ENCODE measurements at places on chromosomes 16 and 17. TPM values are rescaled to one million over a fixed set of nuclear protein-coding genes. Genes with fewer than 3 reads are reported as not detected.

The CLEC18B gene
- 1.8 TPM for total RNA-seq

The KRT24 gene
- total RNA-seq, result not detected

The TNFRSF17 gene
- total RNA-seq, result 6.6 TPM

The MYO15B gene
- 372 TPM for total RNA-seq

DNA sequence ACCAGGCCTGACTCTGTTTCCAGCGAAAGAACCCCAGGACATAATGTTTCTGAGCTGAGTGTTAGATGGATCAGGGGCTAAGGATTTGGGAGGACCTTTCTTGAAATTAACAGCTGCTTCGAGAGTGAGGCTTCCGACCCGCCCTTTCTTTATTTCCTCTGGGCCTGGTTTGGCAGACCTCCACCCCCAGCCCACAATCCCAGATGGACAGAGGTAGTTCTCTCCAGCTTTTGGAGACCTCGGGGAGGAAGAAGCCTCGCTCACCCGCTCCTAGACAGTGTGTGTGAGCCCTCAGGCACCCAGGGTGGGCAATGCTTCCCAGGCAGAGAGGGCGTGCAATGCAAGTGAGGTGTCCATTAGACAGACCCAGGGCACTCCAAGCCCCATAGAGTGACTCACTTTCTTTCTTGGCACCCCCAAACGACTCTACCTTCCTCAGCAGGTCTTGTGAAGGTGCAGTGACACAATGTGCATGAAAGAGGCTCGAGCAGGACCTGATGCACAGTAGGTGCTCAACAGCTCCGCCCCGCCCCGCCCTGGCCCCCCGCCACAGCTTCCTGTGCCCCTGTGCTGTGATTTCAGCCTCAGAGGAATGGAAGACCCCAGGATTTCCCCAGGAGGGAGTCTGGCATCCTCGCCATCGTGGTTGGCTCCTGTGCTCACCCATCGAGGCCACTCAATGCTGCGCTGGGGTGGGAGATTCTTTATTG is 50.7 kb upstream of the TOB1 start:
- H3K36me3 ChIP-seq, result no peaks in the 10 kb centered on the region
- H3K4me1 ChIP-seq, result peaks cover 40% of the 10 kb centered on the region
- no peaks in the 10 kb centered on the region for H3K27me3 ChIP-seq
- H3K27ac ChIP-seq, result no peak overlapping the region
- no peak overlapping the region for H3K4me3 ChIP-seq

DNA sequence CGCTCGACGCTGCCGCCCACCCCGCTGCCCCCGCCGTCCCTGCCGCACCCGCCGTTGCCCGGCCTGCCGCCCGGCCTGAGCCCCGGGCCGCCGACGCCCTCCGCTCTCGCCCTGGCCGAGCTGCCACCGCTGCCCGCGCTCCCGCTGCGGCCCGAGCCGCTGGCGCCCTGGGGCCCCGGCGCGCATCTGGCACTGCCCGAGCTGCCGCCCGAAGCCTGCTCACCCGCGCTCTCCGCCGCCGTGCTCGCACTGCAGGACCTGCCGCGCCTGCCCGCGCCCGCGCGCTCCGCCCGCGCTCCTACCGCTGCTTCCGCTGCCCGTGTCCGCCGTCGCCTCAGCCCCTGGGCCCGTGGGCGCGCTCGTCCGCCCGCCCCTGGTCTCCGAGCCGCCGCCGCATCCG is 8.4 kb upstream of the CLDN9 start:
- H3K4me3 ChIP-seq, result no peak overlapping the region
- H3K4me1 ChIP-seq, result peaks cover 34% of the 10 kb centered on the region

DNA sequence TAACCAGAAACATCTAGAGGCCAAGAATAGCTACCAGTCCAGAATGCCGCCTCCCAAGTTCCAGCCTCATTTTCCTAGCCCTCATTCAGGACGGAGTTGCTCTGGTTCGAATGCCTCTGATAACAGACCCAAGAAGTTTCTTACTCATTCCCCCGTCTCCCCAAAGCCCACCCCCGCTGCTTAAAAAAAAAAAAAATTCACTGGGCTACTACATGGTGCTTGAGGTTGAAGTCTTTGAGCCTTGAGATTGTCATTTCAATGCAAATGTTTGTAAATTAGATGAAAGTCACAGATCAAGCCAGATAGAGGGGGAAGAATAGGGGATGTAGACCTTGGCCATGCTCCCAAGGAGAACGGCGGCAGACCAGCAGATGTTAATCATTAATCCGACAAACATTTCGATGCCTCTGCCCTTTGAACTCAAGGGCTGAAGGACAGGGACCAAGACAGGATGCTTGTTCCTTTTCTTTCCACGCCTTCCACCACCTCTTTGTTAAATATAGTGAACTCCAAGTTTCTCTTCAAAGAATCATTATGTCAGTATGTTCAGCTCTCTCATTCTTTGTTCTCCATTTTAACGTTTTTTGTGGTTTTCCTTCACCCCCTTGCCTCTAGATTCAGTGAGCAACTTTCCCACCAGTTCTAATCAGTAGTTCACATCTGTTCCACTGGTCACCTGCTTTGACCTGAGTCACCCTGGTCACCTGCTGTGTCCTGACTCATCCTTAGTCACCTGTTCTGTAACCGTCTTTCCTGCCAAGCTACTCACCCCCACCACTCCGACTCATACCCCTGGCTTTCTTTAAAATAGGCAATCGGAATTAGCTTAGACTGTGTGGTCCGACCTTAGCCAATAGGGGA is 190.3 kb downstream of the CPPED1 start:
- no peak overlapping the region for H3K27ac ChIP-seq
- H3K4me1 ChIP-seq, result no peaks in the 10 kb centered on the region
- no peaks in the 10 kb centered on the region for H3K36me3 ChIP-seq
- no peak overlapping the region for H3K4me3 ChIP-seq

DNA sequence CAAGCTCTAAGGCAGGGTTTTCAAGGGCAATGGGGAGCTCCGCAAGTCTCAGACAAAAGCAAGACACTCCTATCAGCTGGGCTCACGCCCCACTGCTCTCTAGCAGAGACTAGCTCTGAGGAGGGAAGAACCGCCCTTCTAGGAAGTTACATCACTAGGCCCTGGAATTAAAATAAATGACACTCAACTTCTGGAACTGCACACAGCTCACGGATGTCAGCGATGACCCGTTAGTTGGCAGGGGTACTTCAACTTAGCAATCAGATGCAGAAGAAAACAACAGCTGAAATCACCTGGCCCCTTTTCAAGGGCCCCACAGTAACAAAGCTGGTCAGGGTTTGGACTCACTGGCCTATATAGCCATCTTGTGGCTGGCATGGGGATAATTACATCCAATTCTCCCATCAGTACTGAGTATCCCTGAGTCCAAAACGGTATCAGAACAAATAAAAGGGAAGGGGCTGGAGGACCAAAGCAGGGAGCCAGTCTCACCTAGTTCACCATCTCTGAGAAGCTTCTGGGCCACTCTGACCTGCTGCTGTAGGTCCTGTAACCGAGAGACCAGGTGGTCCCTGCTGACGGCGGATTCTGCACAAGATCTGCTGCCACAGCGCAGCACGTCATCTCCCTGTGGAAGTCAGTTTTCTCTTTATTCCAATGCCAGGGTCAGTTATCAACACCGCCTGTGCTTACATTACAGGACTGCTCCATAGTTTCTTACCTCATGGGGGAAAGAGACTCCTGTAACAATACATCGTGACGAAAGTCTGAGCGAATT is 22.2 kb downstream of the SERPINF1 start:
- H3K4me1 ChIP-seq, result peaks cover 22% of the 10 kb centered on the region
- no peak overlapping the region for H3K4me3 ChIP-seq
- H3K27ac ChIP-seq, result peak overlapping the region; percentile 49

- no peak overlapping the region for H3K27ac ChIP-seq
- H3K27me3 ChIP-seq, result no peaks in the 10 kb centered on the region
- no peaks in the 10 kb centered on the region for H3K4me1 ChIP-seq
- no peak for DNase-seq
- H3K36me3 ChIP-seq, result no peaks in the 10 kb centered on the region
Measured at GRCh38 chr16:12215277-12216105, 239.0 kb downstream of the SNX29 start.

- no peak for DNase-seq
- H3K27ac ChIP-seq, result no peak overlapping the region
- no peaks in the 10 kb centered on the region for H3K27me3 ChIP-seq
- no peak overlapping the region for H3K4me3 ChIP-seq
- H3K36me3 ChIP-seq, result no peaks in the 10 kb centered on the region
- H3K4me1 ChIP-seq, result no peaks in the 10 kb centered on the region
Measured at GRCh38 chr16:54430491-54431030, 144.0 kb upstream of the IRX3 start.

- peaks cover 29% of the 10 kb centered on the region for H3K4me1 ChIP-seq
- DNase-seq, result no peak
- no peaks in the 10 kb centered on the region for H3K27me3 ChIP-seq
- no peak overlapping the region for H3K4me3 ChIP-seq
Measured at GRCh38 chr16:85828166-85828565, 28.7 kb downstream of the COX4I1 start.

Measured in natural killer cell (primary cell).